ENCODE measurements at places on chromosomes 3 and 15.

DNA sequence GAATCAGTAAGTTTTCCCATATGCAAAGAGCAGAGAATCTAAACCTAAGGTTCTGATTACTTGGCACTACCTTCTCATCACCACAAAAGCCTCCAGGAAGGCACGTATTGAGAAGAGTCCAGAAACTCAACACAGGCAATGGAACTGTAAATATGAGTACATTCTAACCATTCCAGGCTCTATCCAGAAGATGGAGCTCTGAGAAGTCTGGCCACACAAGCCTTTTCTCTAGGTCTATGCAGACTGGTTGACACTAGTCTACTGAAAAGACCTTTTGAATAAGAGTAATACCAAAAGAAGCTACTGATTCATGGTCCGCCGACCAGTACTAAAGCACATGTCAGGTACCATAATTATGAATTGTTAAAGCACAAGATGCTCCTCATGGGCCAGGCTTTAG, 12.2 kb upstream of the NCKIPSD start:
- DNase-seq = no peak

GRCh38 chr15:67093504-67093862, 28.1 kb downstream of the SMAD3 start:
- DNase-seq = no peak

GRCh38 chr15:63505842-63506222, 1.4 kb downstream of the USP3 start:
- DNase-seq = no peak

DNA sequence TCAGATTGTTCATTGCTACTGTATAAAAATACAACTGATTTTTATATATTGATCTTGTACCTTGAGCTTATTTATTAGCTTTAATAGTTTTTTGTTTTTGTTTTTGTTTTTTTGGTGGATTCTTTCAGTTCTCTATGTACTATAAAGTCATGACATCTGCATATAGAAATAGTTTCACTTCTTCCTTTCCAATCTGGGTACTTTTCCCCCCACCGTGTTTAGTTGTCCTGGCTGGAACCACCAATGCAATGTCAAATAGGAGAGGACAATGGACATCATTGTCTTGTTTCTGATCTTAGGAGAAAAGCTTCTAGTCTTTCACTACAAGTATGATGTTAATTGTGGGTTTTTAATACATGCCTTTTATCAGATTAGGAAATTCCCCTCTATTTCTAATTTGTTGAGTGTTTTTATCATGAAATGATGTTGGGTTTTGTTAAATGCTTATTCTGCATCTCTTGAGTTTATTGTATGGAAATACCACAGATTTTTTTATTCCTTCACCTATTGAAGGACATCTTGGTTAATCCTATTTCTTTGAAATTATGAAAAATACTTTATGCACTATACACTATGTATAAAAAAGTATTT, 2.8 kb upstream of the XCR1 start:
- DNase-seq = no peak

DNA sequence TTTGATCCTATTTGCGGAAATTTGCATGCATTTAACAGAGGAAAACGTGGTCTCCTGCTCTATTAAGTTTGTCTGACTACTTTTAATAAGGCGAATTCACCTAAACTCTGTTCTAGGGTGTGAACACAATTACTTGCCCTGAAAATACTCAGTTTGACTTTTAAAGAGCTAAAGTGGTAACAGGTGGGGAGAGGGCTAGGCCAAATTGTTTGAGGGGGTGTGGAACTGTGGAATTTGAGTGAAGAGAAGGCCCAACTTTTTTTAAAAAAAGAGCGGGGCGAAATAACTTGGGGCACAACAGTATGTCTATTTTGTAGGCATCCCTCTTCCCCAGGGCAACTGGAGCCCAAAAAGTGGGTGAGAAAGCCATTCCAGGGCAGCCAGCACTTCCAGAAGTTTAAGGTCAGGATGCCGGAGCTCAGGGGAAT, 580 bp upstream of the FXR1 start:
- DNase-seq = no peak

GRCh38 chr3:161322781-161323568, 48.3 kb downstream of the SPTSSB start:
- DNase-seq = no peak

- DNase-seq = peak; percentile 11
These were observed 977 bp downstream of the CDC25A start for GRCh38 chr3:48187301-48187578.

GRCh38 chr15:56987286-56987685, 68.8 kb downstream of the TCF12 start:
- no peak for DNase-seq

DNA sequence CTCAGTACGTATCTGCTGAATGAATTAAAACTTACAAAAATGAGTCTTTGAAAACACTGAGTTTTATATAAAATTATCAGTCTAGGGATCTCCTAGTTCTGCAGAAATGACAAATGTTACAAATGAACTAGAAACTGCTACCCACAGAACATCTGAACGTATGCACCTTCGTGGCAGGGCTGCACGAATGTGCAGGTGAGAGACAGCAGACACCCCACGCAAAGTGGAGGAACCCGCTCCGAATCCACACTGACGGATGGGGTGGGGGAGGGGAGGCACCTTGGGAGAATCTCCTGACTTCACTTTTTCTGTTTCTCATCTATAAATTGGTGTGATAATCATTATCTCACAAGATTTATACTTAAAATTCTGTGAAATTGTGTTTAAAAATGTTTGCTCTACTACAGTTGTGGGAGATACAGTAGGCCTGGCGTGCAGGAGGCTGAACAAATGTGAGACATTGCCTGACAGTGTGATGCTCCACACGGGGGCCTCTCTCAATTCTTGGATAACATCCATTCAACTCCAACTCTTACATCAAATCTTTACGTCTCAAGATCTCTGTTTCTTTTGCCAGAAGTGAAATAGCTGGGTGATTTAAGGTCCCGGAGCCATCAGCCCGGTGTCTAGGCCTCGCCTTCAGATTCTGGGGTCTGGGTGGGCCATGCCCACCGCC, 86.9 kb downstream of the ATP10A start:
- DNase-seq = no peak

DNA sequence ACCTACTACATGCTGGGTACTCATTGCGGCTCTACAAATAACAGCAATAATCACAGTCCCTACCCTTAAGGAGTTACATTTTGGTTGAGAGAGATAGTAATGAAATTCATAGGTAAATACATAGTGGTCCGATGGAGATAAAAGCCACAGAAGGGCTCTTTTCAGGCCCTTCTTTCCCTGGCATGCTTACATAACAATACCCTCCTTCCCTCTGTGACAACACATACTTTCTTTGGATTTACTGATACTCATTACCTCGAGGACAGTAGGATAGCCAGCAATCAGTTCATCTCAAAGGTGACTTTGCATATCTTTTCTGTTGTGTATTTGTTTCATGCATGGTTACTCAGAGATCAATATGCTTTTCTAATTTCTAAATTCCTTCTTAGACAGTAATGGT, 54.5 kb downstream of the HSPBAP1 start:
- no peak for DNase-seq

- no peak for DNase-seq
These were observed 12.1 kb downstream of the SLC4A7 start for GRCh38 chr3:27471923-27472550.

DNA sequence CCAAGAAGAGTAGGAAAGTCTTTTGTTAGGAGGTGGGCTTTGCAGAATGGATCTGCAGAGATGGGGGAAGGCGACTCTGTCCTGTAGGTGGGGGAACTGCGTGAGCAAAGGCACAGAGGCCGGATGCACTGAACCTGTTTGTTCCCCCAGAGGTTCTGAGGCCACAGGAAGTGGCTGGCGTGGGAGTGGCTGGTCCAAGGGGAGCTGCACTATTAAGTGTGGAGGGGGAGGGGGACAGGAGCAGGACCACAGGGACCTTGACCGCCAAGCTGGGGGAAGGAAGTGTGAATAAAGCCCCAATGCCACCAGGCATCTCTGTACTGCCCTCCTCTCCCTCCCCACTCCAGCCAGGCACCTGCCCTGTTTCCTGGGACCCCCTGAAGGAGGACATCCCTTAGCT, 51.8 kb downstream of the CYP11A1 start:
- no peak for DNase-seq

DNA sequence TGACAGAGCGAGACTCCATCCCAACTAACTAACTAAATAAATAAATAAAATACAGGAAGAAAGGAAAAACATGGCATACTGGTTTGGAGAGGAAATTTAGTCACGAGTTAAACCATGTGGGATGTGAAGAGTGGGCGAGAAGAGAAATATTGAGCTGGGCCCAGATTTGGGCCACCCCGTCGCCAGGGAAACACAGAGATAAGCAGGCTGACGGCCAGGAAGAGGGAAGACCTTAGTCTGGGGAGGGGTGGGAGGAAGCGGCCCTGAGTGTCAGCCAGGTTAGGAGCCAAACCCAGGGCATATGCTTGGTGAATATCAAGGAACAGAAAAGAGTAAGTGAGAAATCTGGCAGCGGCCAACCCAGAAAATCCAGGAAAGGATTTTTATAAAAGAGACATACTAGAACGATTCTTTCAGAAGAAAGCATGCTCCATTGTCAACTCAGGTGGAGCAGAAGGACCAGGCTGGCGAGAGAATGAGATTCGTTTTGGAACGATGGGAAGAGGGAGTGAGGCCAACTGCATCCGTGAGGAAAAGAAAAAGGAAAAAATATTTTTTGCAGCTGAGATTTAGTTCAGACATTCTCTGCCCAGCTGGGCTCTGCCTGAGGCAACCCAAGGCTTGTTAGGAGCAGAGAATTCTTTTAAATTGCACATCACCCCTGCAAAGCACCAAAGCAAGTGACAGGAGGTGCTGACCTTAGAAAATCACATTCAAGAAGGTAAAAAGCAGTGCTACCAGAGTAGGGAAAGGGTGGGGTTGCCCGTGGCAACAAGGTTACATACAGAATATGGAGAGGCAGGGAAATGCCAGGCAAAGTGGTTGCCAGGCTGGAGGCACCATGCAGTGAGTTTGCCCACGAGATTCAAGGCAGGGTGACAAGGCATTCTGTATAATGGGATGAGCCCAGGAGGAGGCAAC, 59.3 kb upstream of the RAD18 start:
- DNase-seq = no peak

GRCh38 chr15:101676921-101677329, 24.7 kb upstream of the TM2D3 start:
- no peak for DNase-seq

- no peak for DNase-seq
These were observed 6.2 kb upstream of the IGSF10 start for GRCh38 chr3:151467069-151467468.

DNA sequence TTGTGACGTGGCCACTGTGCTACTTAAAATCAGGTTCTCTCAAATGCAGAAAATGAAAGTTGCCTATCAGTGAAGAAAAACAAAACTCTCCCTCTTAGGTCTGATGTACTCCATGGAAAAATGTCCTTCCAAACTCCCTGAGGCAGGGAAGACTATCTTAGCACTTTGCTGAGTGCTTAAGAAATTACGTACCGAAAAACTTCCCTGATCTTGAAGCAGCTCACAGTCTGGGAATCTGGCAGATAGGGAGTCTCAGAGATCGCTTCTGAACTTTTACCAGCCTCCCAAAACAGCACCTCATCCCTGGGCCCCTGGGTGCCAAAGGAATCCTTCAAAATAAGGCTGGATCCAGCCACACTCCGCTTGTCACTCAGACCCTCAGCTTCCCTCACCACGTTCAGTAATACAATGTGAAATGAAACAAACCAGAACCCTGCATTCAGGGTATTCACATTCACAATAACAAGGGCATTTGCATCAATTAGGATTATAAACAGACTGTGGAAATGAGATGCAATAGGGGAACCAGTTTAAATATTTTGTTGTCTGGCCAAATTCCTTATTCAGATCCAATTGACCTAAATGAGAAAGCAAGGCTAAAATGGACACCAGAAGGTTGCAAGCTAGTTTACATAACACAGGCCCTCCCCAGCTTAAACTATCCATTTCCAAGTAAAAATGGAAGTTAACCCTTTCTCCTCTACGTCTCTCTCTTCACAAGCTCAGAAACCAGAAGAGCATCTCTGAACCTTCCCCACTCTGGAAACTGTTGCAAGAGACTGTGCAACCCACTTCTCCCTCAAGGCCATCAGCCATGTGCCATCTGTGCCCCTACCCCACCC, 20.9 kb downstream of the OSBPL10 start:
- no peak for DNase-seq

DNA sequence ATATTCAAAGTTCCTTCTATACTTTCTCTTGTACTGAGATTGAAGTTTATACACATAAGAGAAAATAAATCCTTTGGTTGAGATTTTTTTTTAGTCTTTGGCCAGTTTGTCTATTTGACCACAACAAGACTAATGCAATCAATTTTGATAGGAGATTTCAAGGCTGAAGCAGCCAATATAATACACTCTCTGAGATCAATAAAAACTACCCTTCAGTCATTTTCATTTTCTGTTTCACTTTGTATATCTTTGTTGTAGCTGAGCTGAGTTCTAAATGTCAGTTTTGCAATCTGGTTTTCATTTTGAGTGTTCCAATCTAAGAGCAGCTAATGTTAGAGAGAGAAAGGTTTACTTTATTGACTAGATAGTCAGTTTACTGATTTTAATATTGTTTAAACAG, 623.8 kb upstream of the ROBO1 start:
- no peak for DNase-seq

DNA sequence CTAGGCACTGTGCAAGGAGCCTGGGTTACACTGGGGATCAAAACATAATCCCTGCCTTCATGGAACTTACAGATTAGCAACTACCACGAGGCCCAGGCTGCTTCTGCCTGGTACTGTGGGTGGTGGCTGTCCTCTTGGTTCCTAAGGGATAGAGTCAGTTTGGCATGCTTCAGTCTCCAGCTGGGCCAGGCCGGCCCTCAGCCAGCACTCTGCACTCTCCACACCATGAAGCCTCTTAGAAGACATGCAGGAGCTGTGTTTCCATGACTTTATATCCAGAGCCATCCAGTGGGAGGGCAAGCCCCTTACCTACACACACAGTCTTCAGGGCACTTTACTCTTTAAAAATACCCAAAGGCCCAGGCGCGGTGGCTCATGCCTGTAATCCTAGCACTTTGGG, 54.4 kb downstream of the ATP1B3 start:
- DNase-seq = no peak
